Stimulated activated CD8-positive, alpha-beta memory T cell treated with anti-CD3 and anti-CD28 coated beads, Interleukin-4, amount 100 ng/mL, for 48 hours (primary cell): ENCODE measurements at places on chromosomes 16 and 17.

DNA sequence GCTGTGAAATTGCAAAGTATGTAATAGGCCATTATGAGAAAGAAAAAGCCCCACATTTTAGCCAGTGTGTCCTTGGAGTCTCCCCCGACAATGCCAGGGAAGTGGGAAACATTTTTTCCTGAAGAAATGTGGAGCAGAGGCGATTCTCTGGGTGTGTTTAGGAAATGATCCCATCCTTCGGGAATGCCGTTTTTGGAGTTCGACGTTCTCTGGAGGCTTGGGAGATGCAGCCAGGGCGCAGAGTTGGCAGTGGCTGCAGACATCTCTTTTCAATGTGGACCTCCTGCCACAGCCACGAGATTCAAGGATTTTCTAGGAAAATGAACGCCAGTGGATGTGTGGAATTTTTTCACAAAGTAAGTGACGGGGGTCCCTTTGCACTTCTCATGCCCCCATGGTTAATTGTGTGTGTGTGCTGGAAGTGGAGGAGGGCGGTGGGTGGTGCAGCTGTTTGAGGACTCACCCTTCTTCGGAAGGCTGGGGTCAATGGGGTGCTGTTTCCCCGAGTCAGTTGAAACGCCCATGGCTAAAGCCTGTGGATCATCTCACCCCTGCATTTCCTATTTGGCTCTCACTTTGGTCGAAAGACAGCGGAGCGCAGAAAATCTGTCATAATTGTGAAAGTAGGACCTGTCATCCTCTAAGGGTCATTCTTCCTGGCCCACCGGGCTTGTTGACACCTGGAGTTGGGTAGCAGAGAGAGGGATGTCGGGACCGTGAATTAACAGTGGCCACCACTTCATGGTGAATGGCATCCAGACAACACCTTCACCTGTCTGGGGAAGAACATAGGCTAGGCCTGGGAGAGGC lies 73.2 kb downstream of the CMIP start:
- no peak for DNase-seq

GRCh38 chr17:47297661-47298400 lies 25.9 kb upstream of the EFCAB13 start:
- no peak for DNase-seq

GRCh38 chr17:73643001-73643851 lies 1.0 kb downstream of the SDK2 start:
- DNase-seq: peak; percentile 42

GRCh38 chr16:3484318-3485096 lies 10.8 kb downstream of the C16orf90 start:
- no peak for DNase-seq

- no peak for DNase-seq
Observed at GRCh38 chr16:2357331-2357730, 16.8 kb upstream of the ABCA3 start.

DNA sequence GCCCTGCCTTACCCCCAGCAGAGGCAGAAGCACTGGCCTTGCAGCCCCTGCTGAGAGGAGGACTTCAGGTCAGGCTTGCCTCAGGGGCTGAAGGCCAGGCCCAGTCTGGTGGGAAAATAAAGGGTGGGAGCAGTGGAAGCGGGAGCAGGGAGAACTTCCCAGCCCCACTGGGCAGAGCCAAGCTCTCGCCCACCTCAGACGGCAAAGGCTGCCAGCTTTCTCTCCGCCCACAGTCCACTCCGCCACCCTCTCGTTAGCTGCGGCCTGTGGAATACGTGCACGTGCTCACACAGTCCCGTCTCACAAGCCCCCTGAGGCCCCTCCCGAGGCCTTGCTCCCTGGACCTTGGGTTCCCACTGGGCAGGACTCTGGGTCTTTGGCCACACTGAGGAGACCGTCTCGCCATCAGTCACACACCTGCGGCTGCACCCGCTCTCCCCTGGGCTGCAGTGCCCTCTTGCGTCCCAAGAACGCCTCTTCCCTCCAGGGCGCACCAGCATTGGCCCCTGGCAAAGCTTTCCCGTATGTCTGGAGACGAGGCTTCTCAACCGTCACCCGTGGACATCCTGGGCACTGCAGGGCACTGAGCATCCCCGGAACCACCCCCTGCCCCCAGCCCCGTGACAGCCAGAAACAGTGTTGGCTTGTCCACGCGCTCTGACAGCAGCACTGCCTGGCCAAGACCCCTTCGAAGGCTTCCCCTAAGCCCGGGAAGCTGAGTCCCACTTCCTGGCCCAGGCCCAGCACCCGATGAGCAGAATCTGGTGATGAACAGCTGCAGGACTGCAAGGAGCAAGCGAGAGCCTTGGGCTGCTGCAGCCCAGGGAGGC lies 8.3 kb downstream of the MRPL28 start:
- DNase-seq: peak; percentile 80

DNA sequence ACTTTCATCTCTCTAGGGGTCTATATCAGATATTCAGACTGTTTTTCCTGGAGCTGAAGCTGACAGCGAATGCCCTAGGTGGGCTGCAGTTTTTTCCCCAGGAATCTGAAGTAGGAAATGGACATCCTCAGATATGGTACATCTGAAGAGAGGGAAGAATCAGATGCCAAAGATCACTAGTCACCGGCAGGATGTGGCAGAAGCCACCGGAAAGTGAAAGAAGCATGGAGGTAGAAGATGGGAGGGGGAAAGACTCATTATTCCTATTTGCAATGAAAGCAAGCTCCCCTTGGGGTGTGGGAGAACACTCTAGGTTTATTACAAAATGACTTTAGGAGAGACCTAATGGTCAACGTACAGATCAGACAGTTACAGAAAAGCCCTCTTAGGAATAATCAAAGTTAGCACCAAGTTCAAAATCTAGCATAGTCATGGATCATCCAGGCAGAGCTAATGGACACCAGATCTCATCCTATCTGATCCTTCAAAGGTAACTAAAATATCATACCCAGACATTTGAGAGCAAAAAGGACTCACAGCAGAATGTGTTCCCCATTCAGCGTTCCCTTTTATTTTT lies 110.7 kb downstream of the HS3ST3A1 start:
- DNase-seq: no peak

DNA sequence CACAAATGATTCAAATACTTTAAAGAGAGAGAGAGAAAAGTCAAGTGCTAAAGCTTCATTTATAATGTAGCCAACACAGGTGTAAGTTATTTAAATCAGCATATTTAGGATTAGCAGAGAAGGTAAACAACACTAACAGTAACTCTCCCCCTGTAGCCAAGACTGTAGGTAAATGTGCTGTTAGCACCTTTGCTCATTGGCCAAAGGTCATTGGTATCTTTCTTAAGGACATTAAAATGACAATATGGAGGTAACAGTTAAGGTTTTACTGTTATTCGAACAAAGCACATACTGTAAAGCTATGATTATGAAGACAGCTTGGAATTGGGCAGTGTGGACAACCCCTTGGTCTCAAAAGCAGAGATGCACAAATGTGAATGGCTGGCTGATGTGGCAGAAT lies 28.7 kb downstream of the LITAFD start:
- DNase-seq: no peak

DNA sequence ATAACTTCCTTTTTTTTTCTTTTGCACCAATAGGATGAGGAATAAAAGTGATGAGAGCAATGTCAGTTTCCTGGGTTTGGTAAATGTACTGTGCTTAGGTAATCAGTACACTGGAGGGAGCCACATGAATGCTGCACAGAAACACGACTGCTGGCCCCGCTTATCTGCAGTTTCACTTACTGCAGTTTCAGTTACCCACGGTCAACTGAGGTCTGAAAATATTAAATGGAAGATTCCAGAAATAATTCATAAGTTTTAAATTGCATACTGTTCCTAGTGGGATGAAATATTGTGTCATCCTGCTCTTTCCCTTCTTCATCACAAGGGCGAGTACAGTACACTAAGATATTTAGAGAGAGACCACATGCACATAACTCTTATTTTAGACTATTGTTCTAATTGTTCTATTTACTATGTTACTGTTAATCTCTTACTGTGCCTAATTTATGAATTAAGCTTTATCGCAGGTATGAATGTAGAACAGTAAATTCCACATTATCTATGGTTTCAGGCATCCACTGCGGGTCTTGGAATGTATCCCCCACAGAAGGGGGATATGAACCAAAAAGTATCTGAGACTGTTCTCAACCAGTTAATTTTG lies 6.4 kb upstream of the LGALS3BP start:
- DNase-seq: no peak

- DNase-seq: no peak
Observed at GRCh38 chr17:27607521-27608091, 23.4 kb upstream of the LGALS9 start.

GRCh38 chr16:77424871-77425604 lies 9.8 kb downstream of the ADAMTS18 start:
- DNase-seq: no peak

DNA sequence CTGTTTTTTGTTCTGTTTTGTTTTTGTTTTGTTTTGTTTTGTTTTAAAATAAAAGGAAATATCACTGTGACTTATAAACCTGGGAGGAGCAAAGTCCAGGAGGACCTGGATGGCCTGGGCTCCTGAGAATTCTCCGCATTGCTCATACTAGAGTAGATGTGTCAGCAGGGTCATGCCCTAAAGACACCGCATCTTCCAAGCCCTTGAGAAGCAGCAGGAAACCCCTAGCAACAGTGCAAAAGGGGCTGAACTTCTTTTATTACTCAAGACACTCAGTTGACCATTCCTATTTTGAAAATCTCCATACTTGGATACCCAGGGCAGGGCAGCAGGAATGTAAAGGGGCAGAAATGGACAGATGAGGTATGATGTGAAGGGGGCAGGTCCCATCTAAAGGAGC lies 51.8 kb downstream of the SYT17 start:
- no peak for DNase-seq

DNA sequence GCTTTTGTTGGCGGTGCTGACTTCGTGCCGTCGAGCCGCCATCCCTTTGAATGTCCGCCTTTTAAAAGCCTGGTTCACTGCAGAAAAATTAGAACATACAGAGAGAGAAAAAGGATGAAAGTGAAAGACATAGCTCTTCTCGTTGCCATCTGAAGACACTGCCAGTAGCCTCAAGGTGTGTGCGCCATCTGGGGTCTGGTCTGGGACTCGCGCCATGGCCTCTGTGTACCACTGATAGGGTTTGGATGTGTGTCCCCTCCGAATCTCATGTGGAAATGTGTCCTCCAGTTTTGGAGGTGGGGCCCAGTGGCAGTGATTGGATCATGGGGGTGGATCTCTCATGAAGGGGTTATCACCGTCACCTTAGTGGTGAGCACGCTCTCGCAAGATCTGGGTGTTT lies 15.5 kb downstream of the GSE1 start:
- no peak for DNase-seq

DNA sequence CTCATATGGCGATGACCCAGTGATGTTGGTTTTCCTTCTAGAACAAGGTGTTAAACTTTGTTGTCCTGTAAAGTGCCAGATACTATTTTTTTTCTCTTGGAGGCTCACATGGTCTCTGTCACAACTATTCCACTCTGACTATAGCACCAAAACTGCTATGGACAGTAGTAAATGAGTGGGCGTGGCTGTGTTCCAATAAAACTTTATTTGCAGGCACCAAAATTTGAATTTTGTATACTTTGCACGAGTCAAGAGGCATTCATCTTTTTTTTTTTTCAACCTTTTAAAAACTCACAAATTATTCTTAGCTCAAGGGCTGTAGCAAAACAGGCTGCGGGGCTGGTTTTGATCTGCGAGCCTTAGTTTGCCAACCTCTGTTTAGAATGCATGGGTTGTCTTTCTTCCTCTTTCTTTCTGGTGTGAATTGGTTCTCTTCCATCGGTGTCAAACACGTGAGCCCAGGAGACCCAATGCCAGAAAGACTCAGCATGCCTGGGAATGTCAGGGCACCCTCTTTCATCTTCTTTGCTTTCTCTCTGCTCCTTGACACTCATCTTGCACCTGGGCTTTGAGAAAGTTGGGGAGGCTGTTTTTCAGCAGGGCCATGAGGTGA lies 2.1 kb downstream of the SYT17 start:
- no peak for DNase-seq

GRCh38 chr17:2837147-2837561 lies 40.9 kb downstream of the RAP1GAP2 start:
- peak; percentile 54 for DNase-seq

DNA sequence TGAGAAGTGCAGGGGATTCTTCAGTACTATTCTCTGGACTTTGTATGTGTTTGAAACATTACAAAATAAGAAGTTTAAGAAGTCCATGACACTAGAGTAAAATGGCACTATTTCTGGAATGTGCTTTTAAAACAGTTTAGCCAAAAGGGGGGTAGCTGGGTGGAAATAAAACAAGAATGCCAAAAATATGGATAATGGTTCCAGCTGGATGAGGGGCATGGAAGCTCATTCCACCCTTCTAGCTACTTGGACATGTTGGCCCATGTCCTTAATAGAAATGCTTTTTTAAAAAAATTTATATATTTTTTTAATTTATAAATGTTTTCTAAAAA lies 13.1 kb downstream of the ZC3H7A start:
- DNase-seq: no peak

DNA sequence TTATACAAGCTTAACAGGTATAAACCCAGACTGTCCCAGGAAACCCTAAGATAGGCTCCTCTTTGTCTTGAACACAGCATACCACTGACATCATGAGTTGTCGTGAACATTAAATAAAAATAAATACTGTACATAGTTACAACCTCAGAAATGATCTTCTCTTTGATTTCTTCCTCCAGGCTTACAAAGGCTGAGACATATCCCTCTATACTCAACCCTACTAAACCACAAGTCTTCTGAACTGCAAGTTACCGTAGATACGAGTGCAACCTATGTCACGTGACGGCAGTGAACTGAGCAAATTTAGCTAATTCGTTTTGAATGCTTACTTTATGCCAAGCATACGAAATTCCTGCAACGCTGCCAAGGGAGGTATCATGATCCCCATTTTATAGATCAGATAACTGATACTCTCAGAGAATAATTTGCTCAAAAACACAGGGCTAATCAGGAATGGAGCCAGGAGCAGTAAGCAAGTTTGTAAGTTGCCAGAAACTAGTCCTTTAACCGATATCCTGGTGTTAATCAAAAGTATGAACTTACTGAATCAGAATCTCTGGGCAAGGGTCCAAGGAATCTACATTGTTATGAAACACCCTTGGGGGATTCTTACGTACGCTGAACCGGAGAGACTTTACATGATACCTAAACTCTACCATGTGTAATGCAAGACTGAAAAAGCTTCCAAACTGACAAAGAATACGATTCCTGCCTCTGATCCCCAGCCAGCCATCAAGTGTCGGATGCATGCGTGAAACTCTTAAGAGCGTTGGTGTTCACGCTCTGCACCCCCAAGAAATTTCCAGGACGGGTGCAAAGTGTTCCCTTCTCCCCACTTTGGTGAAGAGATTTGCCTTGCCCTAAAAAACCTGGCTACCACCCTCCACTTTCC lies 106.2 kb downstream of the XYLT1 start:
- peak; percentile 50 for DNase-seq

GRCh38 chr16:71848622-71849021 lies 2.8 kb downstream of the ATXN1L start:
- DNase-seq: no peak

GRCh38 chr16:17154981-17155380 lies 315.8 kb downstream of the XYLT1 start:
- no peak for DNase-seq
